ENCODE measurements at places on chromosomes 2 and 18.

DNA sequence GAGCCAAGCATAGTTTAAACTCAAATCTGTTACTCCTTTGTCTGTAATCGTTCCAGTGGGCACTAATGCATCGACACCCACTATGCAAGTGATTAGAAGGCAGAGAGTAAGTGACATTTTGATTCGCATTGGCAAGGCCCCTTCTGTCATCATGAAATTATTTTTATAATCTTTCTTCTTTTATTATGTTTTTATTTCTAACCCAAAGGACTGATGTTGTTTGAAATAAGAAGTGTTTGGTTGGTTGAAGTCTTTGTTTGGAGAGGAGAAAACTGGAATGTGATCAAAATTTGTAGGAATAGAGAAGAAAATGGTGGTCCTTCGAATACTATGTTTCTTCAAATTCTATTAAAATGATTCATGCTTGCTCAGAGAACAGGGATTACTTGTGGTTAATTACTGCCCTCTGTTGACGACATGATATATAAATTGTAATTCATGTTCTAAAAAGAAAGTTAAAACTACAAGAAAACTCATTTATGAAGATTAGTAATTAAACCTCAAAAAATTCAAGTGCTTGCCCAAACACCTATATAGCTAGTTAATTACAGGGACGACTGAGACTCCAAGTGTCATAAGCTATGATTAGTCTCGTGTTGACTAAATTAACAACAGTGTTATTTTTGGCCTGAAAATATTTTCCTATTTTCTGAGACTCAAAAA is 26.4 kb upstream of the TFPI start:
- no peak for DNase-seq
- no peak overlapping the region for H3K27ac ChIP-seq
- no peaks in the 10 kb centered on the region for H3K4me1 ChIP-seq

GRCh38 chr2:46076251-46076650 is 221.0 kb upstream of the EPAS1 start:
- no peaks in the 10 kb centered on the region for H3K4me1 ChIP-seq
- no peaks in the 10 kb centered on the region for H3K27me3 ChIP-seq
- H3K4me3 ChIP-seq: no peak overlapping the region
- no peaks in the 10 kb centered on the region for H3K36me3 ChIP-seq
- no peak for DNase-seq

DNA sequence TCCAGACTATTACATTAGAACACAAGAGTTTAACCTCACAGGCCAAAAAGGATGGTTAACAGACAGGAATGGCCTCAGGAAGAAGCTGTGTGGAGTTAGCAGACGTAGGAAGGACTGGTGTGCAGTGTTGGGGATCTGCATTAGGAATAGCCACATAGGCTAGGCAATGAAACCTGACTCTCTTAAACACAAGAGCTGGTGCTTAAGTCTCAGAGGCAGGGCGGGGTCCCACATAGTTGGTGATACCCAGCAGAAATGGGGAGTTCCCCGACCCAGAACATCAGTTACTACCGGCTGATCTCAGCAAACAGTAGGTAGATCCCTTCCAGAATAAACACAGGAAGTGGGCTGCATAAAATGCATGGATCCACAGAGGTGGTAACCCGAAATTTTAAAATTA is 64.1 kb downstream of the CCDC93 start:
- peaks cover 66% of the 10 kb centered on the region for H3K36me3 ChIP-seq
- no peaks in the 10 kb centered on the region for H3K27me3 ChIP-seq
- DNase-seq: no peak

GRCh38 chr2:237922641-237923361 is 44.0 kb upstream of the UBE2F start:
- H3K36me3 ChIP-seq: no peaks in the 10 kb centered on the region
- no peak overlapping the region for H3K27ac ChIP-seq
- no peak for DNase-seq
- H3K27me3 ChIP-seq: no peaks in the 10 kb centered on the region
- H3K4me1 ChIP-seq: peaks cover 14% of the 10 kb centered on the region
- peak overlapping the region; percentile 62 for H3K4me3 ChIP-seq

Data from effector memory CD8-positive, alpha-beta T cell (primary cell).